Immature natural killer cell (primary cell): ENCODE measurements at places on chromosomes 2 and 18.

GRCh38 chr2:95361216-95361980 is 41.1 kb upstream of the FAHD2A start:
- DNase-seq, result no peak

GRCh38 chr2:28233164-28233676 is 159.4 kb upstream of the FOSL2 start:
- no peak for DNase-seq

- no peak for DNase-seq
These were observed 49.4 kb upstream of the TGFA start for GRCh38 chr2:70603066-70603465.

DNA sequence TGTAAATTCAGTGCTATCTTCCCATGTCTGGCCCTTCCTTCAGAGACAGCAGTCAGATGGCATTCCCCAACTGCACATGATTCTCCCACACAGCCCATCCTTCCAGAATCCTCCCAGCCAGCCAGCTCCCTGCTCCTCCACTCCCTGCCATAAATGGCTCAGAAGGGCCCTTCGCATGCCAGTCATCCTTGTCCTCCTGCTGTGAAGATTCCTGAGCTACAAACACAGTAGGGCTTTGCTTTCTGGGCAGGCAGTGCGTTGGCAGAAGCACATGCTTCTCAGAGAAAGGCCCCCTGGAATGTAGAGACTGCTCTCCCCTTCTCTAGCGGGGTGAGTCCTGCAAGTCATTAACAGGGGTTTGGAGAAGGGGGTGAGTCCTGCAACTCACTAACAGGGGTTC is 71.9 kb downstream of the TEX51 start:
- DNase-seq, result no peak

DNA sequence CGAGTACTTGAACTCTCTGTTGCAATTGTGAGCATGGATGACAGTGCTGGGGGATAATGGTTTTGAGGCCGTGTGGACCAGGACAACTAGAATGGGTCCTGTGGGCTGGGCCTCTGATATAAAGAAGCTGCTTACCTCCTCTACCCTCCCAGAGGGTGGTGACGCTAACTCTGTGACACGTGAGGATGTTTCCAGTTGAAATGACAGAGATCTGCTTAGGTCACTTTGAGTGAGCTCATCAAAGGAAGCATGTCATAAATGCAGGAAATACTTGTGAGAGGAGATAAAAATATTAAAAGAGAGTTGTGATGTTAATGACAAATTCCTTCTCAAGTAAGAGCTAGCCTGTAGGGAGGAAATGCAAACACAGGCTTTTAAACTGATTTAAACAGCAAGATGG is 16.4 kb downstream of the RMC1 start:
- DNase-seq, result no peak
